Transverse colon (tissue), 4 donors: ENCODE measurements at places on chromosomes 11 and 22. TPM values are rescaled to one million over a fixed set of nuclear protein-coding genes. Genes with fewer than 3 reads are reported as not detected.

GAB2 gene
- 5.8 TPM for total RNA-seq

PNPLA3 gene
- not detected for total RNA-seq

DNA sequence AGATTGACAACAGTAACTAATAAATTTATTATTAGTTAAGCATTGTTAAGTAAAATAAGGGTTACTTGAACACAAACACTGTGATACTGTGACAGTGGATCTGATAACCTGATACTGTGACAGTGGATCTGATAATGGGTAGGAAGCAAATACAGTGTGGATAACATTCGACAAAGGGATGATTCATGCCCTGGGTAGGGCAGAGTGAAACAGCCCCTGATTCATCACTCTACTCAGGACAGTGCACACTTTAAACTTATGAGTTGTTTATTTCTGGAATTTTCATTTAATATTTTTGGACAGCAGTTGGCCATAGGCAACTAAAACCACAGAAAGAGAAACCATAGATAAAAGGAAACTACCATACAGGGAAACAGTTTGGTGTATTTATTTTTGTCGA, 60.8 kb upstream of the CTSC start:
- peaks cover 15% of the 10 kb centered on the region for H3K4me1 ChIP-seq
- DNase-seq = no peak
- H3K36me3 ChIP-seq = no peaks in the 10 kb centered on the region
- no peak overlapping the region for H3K27ac ChIP-seq
- H3K4me3 ChIP-seq = no peak overlapping the region
- H3K27me3 ChIP-seq = no peaks in the 10 kb centered on the region

ME3 gene
- 258 TPM for total RNA-seq

DNA sequence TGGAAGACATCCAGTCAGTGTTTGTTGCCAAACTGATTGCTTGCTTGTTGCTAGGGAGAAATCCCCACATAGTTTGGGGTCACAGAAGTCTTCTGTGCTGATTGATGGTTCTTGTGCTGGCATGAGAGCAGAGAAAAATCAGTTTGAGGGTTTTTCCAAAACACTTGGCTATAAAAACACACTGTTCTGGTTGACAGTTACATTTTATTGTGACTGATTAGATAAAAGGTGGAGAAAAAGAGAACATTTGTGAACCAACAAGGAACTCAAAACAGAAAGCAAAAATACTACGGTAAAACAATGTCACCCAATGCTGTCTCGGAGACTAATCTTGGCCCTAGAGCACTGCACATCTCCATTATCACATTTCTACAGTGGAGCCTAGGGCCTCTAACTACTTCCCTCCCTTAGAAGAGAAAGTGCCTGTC, 14.4 kb upstream of the EIF4G2 start:
- no peaks in the 10 kb centered on the region for H3K27me3 ChIP-seq
- no peak for DNase-seq
- no peaks in the 10 kb centered on the region for H3K4me1 ChIP-seq
- H3K27ac ChIP-seq = no peak overlapping the region

FOLR1 gene
- total RNA-seq = not detected

UBQLNL gene
- total RNA-seq = 1.8 TPM

GRCh38 chr11:26109658-26110368, 222.1 kb upstream of the ANO3 start:
- no peak for DNase-seq
- H3K27ac ChIP-seq = no peak overlapping the region
- H3K4me1 ChIP-seq = no peaks in the 10 kb centered on the region
- H3K36me3 ChIP-seq = no peaks in the 10 kb centered on the region
- H3K4me3 ChIP-seq = no peak overlapping the region

JAM3 gene
- 56.9 TPM for total RNA-seq

GRCh38 chr22:47343611-47344010, 581.2 kb downstream of the TBC1D22A start:
- no peak overlapping the region for H3K27ac ChIP-seq
- no peak for DNase-seq
- H3K36me3 ChIP-seq = no peaks in the 10 kb centered on the region

DNA sequence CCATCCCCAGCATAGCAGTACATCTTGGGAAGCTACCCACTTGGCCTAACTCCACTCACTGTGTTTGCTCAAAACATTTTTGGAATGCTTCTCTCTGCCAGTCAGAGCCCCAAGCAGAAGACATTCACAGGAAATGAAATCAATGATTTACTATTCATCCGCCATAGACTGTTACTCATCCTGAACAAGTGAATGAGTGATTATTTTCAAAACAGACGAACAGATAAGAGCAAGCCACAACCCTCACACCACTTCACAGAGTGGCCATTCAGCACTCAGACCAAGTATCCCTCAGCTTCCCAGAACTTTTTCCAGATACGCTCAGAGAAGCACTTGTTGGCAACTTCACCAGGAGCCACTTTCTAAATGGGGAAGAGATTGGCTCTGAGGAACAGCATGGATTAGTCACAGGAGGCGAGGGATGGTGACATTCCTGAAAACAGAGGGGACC, 13.0 kb upstream of the UBASH3B start:
- no peak overlapping the region for H3K4me3 ChIP-seq
- no peaks in the 10 kb centered on the region for H3K36me3 ChIP-seq
- no peak for DNase-seq

DNA sequence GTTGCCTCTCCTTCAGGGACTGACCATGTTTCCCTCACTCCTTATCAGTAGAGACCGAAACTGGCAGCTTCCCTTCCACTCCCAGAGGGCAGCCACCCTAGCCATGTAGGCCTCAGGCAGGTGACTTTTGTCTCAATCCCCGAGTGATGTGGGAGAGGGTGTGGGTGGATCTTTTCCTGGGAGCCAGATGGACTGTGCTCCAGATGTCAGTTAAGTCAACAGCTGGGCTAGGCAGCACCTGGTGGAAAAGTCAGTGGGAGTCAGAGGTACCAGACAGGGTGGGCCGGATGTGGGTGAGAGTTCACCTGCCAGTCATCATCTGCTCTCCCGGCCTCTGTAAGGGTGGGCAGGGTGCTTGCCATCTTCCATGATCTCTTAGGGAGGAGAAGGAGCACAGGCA, 1.9 kb downstream of the BANF1 start:
- no peak overlapping the region for H3K4me3 ChIP-seq
- no peak overlapping the region for H3K27ac ChIP-seq
- peaks cover 24% of the 10 kb centered on the region for H3K4me1 ChIP-seq
- H3K27me3 ChIP-seq = no peaks in the 10 kb centered on the region

MS4A4A gene
- 23.8 TPM for total RNA-seq

GRCh38 chr11:9708544-9708943, 44.7 kb downstream of the SWAP70 start:
- no peaks in the 10 kb centered on the region for H3K27me3 ChIP-seq
- peaks cover 10% of the 10 kb centered on the region for H3K4me1 ChIP-seq
- DNase-seq = no peak
- H3K4me3 ChIP-seq = no peak overlapping the region
- H3K36me3 ChIP-seq = no peaks in the 10 kb centered on the region

NLRP6 gene
- total RNA-seq = not detected

DNA sequence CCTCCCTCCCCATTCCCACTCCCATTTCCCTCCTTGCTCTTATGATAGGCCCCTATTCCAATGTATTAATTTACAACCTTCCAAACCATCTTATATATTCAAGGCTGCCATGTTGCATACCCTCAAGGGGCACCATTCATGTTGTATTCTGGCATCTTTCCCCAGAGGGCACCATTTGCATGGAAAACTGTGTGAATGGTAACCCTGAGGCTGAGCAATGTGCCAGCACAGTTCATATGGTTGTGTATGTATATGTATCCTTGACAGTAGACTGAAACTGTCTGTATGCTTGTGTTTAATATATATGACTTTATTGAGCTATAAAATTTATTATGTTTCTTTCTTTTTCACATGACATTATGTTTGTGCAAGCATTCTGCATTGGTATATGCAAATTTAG, 7.3 kb downstream of the RASSF10 start:
- H3K27ac ChIP-seq = no peak overlapping the region
- no peak overlapping the region for H3K4me3 ChIP-seq
- no peaks in the 10 kb centered on the region for H3K36me3 ChIP-seq
- H3K27me3 ChIP-seq = peaks cover 36% of the 10 kb centered on the region
- peaks cover 36% of the 10 kb centered on the region for H3K4me1 ChIP-seq
- peak; percentile 26 for DNase-seq

- peak within 1 kb of the TSS; percentile 86 for H3K27ac ChIP-seq
- no peaks in the 10 kb centered on the region for H3K27me3 ChIP-seq
Measured at GRCh38 chr22:38110008-38110862, at the start of gene BAIAP2L2. Gene BAIAP2L2 (minus strand): TSS chr22:38110684. CDS start chr22:38110525, 159 bp downstream.

LARGE1 gene
- total RNA-seq = 110 TPM
